ENCODE measurements at places on chromosomes 11 and 22.

DNA sequence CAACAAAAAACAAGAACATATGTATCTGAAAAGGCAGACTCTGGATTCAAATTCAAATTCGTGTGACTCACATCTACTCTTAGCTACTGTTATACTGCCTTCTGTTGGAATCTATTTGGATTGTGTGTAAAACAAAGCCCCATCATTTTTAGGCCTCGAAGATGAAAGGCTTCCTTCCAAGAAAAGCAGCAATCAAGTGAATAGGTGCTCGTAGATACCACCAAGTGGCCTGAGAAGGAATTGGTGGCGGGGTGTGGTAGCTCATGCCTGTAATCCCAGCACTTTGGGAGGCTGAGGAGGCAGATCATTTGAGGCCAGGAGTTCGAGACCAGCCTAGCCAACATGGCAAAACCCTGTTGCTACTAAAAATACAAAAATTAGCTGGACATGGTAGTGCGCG, 4.2 kb downstream of the GRAMD1B start:
- no peak for DNase-seq

DNA sequence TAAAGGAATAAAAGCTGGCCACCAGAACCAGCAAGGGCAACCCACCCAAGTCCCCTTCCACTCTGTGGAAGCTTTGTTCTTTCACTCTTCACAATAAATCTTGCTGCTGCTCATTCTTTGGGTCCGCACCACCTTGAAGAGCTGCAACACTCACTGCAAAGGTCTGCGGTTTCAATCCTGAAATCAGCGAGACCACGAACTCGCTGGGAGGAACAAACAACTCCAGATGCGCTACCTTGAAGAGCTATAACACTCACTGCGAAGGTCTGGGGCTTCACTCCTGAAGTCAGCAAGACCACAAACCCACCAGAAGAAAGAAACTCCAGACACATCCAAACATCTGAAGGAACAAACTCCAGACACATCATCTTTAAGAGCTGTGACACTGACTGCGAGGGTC, 365.2 kb upstream of the LUZP2 start:
- no peak for DNase-seq

GRCh38 chr11:88335284-88335683, 2.3 kb downstream of the CTSC start:
- no peak for DNase-seq

DNA sequence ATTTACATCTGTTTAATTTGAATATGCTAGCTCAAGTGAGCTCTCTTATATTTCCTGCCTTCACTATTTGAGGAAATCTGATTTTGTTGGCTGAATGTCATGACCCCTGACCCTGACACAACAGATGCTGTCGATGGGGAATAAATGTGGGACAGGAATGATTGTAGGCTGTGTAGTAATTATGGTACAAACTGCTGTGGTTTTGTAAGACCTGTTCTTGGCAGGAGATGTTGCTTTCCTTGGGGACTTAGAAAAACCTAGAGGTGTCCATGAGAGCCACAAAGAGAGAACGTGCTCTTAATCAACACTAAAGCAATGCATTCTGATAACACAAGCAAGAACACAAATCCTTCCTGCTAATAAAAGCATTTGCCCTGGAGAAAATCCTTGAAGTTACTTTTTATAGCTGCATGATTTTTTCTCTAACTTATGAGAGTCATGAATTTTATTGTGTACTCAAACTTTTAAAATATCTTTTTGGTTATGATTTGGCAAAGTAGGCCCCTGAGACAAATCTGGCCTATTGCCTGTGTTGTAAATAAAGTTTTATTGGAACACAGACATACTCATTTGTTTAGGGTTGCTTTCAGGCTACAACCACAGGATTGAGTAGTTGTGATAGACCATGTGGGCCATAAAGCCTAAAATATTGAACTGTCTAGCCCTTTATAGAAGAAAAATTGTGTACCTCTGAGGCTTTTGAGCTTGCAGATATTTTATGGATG, 90.2 kb downstream of the DDX10 start:
- no peak for DNase-seq

Data from right renal pelvis (tissue), 4 donors.